Posterior vena cava (tissue), 2 donors: ENCODE measurements at places on chromosomes 7 and 10. TPM values are rescaled to one million over a fixed set of nuclear protein-coding genes. Genes with fewer than 3 reads are reported as not detected.

- peak; percentile 36 for DNase-seq
Observed at GRCh38 chr10:71046747-71047146, 158.4 kb upstream of the PCBD1 start.

Gene ACTL6B
- not detected for total RNA-seq

DNA sequence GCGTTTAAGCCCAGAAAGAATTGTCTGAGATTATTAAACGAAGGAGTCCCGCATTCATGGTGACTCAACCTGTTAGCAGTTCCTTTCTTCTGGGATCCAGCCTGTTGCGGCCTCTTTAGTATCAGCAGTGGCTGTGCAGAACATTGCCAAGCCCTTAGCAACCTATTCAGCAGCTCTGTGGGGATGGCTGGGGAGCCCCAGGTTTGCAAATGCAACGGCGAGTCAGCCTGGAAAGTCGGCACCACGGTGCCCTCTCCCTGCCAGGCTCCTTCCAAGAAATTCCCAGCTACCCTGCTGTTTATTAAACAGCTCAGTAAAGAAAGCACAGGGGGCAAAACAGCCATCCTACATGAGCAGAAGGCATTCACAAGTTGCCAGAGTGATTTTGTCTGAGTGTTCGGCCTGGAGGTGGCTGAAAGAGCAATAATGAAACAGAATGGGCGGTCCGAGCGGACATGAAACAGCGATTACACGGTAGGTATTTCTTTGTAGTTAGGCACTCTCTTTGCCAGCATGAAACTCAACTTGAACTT is 198.3 kb downstream of the BAMBI start:
- DNase-seq: no peak

Gene MGAM2
- total RNA-seq: 0.24 TPM

Gene SPDYE2B
- total RNA-seq: not detected

DNA sequence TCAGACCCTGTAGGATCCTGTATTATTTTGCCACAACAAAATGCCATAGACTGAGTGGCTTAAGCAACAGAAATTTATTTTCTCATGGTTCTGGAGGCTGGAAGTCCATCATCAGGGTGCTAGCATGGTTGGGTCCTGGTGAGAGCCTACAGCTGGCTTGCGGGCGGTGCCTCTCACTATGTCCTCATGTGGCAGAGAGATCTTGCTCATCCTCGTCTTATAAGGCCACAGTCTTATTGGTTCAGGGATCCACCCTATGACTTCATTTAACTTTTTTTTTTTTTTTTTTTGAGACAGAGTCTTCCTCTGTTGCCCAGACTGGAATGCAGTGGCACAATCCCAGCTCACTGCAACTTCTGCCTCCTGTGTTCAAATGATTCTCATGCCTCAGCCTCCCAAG is 90.9 kb downstream of the LSM5 start:
- DNase-seq: no peak

- no peak for DNase-seq
Observed at GRCh38 chr10:111347386-111348013, 270.7 kb downstream of the ADRA2A start.

Gene CLDN3
- not detected for total RNA-seq

Gene CTNNA3
- 4.8 TPM for total RNA-seq

DNA sequence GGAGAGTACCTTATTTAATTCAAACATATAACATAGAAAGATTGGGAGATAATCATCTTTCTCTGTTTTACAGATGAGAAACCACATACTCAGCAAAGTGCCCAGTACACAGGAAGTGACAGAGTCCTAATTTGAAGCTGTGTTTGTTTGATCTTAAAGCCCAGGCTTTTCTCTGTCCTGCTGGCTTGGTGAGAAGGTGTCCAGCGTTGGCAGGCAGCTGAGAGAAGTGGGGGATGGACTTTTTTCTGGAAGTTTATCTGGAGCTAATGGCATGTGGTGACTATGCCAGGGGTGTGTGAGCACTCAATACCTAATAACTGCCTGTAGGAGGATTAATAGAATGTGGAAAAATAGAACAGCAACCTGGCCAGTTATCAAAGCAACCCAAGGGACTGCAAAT is 60.8 kb downstream of the NPSR1 start:
- no peak for DNase-seq

Gene GIMAP1
- total RNA-seq: 5.4 TPM

Gene TRIL
- 10.6 TPM for total RNA-seq

- DNase-seq: no peak
Observed at GRCh38 chr7:4308205-4308590, 373.9 kb upstream of the FOXK1 start.

DNA sequence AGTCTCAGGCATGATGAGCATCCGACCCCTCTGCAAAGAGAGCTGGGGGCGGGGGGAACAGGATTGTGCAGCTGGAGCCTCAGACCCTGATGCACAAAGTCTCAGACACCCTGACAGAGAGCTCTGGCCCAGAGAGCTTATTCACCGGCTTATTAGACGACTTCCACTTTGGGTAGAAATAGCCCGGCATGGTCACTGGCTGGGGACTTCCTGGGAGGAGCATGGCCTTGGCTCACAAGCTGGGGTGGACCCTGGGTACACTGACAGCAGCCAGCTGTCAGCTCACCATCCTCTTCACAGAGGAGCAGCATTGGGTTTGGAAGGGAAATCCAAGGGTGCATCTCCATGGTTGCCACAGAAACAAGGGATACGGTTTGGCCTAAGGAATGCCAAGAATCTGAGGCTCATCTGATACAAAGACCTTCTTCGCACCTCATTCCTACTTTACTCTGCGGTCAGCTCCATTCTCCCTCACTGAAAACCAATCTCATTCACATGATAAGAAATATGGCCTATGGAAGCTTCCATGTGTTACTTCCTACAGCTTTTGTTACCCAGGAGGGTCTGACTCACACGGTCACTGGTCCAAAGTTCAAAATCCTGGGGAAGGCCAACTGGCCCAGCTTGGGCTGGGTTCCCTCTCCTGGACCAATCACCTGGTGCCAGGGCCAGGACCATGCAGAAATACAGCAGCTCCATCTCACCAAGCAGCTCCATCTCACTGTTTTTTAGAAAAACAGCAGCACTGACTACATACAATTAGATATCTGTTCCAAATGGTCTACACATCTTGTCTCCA is 25.1 kb downstream of the ZNF467 start:
- DNase-seq: no peak

DNA sequence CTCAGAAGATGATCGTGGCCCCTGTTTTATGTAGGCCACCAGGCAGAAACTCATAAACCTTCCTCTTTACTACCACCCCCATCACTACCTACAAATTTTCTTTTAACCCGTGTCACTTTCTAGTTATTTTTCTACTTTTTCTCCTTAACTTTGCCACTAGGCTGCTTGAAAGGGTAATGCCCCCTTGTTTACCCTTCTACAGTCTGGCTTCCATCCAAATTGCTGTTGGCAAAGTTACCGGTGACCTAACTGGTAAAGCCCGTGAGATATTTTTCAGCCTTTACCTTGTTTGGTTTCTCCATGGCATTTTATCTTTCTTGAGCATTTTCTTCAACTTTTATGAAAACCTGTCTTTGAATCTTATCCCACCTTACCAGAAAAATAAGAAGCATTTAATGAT is 153.0 kb downstream of the WNT2 start:
- DNase-seq: no peak

DNA sequence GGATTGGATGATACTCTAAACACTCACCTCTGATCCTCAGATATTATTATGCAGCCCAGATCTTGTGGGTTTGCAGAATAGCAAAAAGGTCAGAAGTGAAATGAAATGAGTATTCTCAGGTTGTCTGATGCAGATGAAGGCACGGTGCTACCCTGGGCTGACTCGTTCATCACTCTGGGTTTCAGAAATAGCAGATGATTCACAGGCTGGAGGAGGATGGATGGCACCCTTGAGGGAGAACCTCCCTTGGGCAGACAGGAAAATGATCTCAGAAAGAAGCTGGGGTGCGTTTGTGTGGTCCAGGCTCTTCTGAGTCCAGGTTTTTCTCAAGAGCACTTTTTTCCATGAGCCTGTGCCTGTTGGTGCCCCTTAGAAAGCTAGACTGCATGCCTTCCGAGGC is 515.8 kb upstream of the MKI67 start:
- no peak for DNase-seq

DNA sequence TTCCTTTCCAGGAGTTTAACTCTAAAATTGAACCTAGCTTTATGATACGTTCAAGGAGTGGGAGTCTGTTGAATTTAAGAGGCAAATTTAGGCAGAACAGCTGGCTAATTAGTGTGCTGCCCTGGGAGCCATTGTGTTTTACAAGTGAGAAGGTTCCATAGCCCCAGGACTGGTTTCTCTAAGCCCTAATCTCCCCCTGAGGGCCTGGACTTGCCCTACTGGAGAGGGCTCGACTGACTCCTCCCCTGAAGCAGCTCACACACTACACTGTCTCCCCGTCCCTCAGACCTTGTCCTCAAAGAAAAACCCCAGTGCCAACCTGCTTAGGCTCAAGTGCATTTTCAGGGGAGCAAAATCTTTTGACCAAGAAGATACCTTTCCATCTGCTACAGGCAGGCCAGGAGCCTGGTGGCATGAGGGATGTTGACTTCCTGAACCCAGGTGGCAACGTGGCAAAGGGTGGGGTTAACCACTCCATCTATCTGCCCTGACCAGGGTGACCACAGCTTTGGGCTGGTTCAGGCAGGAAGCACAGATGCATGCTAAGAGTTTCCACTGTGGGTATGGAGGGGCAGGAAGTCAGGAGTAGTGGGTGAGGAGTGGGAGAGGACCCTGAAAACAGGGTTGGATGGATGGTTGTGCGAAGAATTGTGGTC is 68.9 kb upstream of the CARD11 start:
- DNase-seq: no peak

Gene TSPAN13
- total RNA-seq: 8.5 TPM

- DNase-seq: no peak
Observed at GRCh38 chr7:135260930-135261721, 27.5 kb downstream of the STRA8 start.

GRCh38 chr7:3117081-3117480 is 73.4 kb upstream of the CARD11 start:
- DNase-seq: no peak
